Ascending aorta (tissue), 2 donors: ENCODE measurements at places on chromosomes 5 and 9. TPM values are rescaled to one million over a fixed set of nuclear protein-coding genes. Genes with fewer than 3 reads are reported as not detected.

DNA sequence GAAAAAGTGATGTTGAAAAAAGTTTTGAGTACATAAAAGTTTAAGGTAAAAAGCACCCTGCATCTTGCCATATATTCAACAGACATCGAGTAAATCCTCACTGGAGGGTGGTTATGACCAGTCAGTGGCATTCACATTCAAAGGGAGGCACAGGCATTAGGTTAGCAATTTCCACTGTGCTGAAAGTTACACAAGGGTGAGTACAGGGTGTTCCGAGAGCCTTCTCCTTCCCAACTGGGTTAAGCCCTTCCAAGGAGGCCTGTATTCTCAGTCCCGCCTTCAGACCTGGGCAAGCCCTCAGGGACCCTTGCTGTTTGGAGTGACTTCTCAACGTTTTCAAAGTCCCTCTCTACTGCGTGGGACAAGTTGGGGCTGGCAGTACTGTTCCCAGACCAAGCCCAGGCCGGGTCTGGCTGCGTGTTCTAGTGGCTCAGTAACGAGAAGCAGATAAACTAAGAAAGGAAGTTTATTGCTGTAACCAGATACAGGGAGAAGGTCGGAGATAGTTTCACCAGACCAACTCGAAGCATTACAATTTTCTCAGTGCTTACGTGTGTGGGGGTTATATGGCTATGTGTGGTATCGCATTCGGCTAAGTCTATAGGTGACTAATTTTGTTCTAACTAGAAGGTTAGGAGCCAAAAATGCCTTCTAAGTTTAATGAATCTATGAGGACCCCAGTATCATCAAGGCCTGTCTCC, 13.0 kb upstream of the SETX start:
- H3K27me3 ChIP-seq: no peaks in the 10 kb centered on the region
- DNase-seq: no peak
- no peaks in the 10 kb centered on the region for H3K36me3 ChIP-seq

Gene SEMA6A
- 17.8 TPM for total RNA-seq

- no peak for DNase-seq
- no peak overlapping the region for H3K27ac ChIP-seq
- no peak overlapping the region for H3K4me3 ChIP-seq
- H3K4me1 ChIP-seq: no peaks in the 10 kb centered on the region
- H3K27me3 ChIP-seq: no peaks in the 10 kb centered on the region
Observed at GRCh38 chr5:15731699-15732098, 231.7 kb downstream of the FBXL7 start.

DNA sequence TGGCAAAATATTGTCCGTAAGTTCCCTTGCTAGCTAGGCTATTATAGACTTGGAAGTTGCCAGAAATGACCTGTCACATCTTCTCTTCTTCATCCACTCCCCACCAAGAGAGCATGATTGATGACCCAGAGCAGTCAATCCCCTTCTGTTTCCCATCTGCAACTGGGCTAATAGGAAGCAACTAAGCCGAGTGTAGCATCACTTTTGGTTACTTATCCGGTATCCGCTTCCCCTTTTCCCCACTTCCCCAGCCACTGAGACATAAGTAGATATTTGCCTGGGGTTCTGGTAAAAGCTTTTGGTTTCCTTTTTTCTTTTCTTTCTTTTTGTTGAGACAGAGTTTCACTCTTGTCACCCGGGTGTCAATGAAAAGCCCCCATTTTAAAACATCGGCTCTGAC, 29.4 kb upstream of the LIFR start:
- no peak overlapping the region for H3K4me3 ChIP-seq
- H3K4me1 ChIP-seq: no peaks in the 10 kb centered on the region
- no peak for DNase-seq
- H3K36me3 ChIP-seq: no peaks in the 10 kb centered on the region
- H3K27ac ChIP-seq: no peak overlapping the region
- no peaks in the 10 kb centered on the region for H3K27me3 ChIP-seq

- H3K27me3 ChIP-seq: no peaks in the 10 kb centered on the region
- H3K36me3 ChIP-seq: peaks cover 18% of the 10 kb centered on the region
- DNase-seq: no peak
Observed at GRCh38 chr9:121676926-121677325, 25.5 kb downstream of the DAB2IP start.

DNA sequence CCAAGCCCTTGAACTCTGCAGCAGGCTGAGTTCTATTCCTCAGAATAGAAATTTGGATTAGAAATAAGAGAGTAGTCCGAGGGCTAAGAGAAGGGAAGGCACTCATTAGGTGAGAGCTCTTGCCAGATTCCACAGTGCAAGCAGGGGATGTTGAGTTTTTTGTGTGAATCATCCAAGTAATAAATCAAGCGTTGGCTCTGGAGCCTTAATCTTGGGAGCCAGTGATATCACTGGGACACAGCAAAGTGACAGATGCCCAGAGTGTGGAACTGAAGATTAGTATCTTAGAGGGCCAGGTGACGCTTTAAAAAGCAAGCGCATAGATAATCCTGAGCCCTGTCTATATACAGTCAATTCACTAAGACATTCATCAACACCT, 60.3 kb downstream of the FOXD1 start:
- no peaks in the 10 kb centered on the region for H3K27me3 ChIP-seq
- no peak for DNase-seq
- H3K4me1 ChIP-seq: no peaks in the 10 kb centered on the region
- no peak overlapping the region for H3K27ac ChIP-seq
- no peaks in the 10 kb centered on the region for H3K36me3 ChIP-seq
- H3K4me3 ChIP-seq: no peak overlapping the region

GRCh38 chr5:176517053-176517661, 20.0 kb downstream of the RNF44 start:
- no peaks in the 10 kb centered on the region for H3K36me3 ChIP-seq
- H3K4me1 ChIP-seq: no peaks in the 10 kb centered on the region
- no peak overlapping the region for H3K27ac ChIP-seq
- no peaks in the 10 kb centered on the region for H3K27me3 ChIP-seq
- no peak overlapping the region for H3K4me3 ChIP-seq

Gene ADAMTS16
- 1.6 TPM for total RNA-seq

Gene SFXN1
- total RNA-seq: 47.5 TPM

- peaks cover 3% of the 10 kb centered on the region for H3K4me1 ChIP-seq
- H3K36me3 ChIP-seq: no peaks in the 10 kb centered on the region
- H3K27me3 ChIP-seq: no peaks in the 10 kb centered on the region
- H3K27ac ChIP-seq: no peak overlapping the region
- H3K4me3 ChIP-seq: no peak overlapping the region
- no peak for DNase-seq
Observed at GRCh38 chr5:6480133-6481051, 31.7 kb downstream of the UBE2QL1 start.

- DNase-seq: peak; percentile 50
- H3K27me3 ChIP-seq: no peaks in the 10 kb centered on the region
- peaks cover 5% of the 10 kb centered on the region for H3K36me3 ChIP-seq
- H3K4me1 ChIP-seq: no peaks in the 10 kb centered on the region
Observed at GRCh38 chr9:136679431-136679941, 7.8 kb downstream of the AGPAT2 start.

- H3K4me3 ChIP-seq: no peak overlapping the region
- DNase-seq: no peak
- no peaks in the 10 kb centered on the region for H3K4me1 ChIP-seq
- no peak overlapping the region for H3K27ac ChIP-seq
- H3K27me3 ChIP-seq: no peaks in the 10 kb centered on the region
Observed at GRCh38 chr9:72188232-72188631, 39.0 kb downstream of the GDA start.

GRCh38 chr9:113503613-113504211, 40.2 kb downstream of the RGS3 start:
- H3K36me3 ChIP-seq: peaks cover 13% of the 10 kb centered on the region
- no peak overlapping the region for H3K4me3 ChIP-seq
- DNase-seq: no peak
- peaks cover 27% of the 10 kb centered on the region for H3K4me1 ChIP-seq
- peak overlapping the region; percentile 90 for H3K27ac ChIP-seq

DNA sequence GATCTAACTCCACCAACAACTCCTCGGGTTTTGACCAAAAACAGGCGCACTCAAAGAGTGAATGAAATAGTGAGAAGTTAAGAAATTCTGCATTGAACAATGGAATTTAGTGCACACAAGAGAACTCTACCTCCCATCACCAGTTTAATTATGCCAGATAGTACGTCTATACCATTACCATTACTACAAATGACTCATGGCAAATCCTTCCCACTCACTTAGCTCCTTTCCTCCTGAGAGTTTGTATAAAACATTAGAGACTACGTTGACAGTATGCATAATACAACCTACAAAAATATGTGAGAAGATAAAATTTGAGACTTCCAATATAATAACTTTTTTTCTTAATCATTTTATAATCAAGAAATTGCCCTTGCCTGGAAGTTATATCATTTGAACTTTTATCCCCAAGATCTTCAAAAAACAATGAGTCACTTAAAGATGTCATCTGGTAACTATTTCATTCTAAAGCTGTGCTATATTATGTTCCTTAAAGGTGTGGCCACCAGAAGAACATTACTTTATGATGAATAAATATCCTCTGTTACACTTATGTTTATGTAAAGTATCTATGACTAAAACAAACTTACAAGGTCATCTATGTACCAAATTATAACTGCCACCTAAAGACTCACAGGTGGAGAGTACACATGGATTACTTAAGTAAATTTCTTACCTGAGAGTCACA, 297.9 kb upstream of the PTGER4 start:
- no peak overlapping the region for H3K27ac ChIP-seq
- H3K4me1 ChIP-seq: no peaks in the 10 kb centered on the region
- H3K36me3 ChIP-seq: no peaks in the 10 kb centered on the region
- no peaks in the 10 kb centered on the region for H3K27me3 ChIP-seq
